Glutamatergic neuron (in vitro differentiated cells): ENCODE measurements at places on chromosomes 12 and 14.

GRCh38 chr12:58465418-58465817 lies 454.9 kb downstream of the LRIG3 start:
- DNase-seq = no peak

DNA sequence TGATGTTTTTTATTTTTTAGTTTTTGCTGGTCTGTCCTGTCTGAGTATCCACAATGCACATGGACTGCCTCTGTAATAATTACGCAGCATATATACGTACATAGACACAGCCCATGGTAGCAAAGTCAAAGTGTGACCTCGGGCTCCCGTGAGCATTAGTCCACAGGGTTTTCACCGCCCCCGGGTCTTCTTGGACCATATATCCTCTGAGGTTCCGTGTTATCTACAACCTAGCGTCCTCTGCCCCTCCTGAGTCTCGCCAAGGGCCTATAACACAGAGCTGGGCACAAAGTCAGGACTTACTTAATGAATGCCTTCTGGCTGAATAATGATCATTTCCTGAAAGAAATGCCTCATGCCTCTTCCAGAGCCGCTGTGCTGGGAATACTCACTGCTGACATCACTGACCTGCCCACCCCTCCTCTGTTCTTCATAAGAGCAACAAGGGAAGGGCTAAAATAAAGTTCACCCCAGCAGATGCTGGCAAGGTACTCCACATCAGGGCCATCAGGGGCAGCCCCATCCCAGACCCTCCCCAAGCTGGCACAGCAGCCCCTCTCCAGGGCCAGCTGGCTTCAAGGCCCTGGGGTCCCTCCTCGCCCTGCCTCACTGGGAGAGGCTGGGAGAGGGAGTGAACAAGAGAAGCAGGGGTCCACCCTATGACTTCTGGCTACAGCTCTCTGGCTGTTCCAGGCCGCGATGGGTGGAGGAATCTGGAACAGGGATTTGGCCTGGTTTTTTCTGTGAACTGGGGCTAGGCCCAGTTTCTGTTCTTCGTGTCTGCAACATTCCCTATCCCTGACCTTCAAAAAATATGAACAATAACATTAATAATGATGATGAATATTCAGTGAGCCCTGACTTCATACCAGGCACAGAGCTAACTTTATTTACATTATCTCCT lies 7.9 kb downstream of the HDAC7 start:
- no peak for DNase-seq

GRCh38 chr12:45469902-45470301 lies 254.0 kb downstream of the ANO6 start:
- DNase-seq = no peak

DNA sequence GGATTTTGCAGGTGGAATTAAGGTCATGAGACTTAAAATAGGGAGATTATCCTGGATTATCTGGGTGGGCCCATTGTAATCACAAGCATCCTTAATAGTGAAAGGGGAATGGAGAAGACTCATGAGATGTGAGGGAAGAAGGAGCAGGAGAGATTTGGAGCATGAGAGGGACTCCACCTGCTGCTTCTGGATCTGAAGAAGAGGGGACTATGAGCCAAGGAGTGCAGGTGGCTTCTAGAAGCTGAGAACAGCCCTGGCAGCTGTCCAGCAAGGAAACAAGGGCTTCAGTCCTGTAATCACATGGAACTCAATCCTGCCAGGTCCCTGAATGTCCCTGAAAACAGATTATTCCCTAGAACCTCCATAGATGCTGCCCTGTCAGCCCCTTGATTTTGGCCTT lies 67.8 kb downstream of the PELI2 start:
- DNase-seq = no peak

- DNase-seq = no peak
Measured at GRCh38 chr12:90233168-90234100, 524.8 kb upstream of the ATP2B1 start.

- DNase-seq = no peak
Measured at GRCh38 chr12:103586791-103587370, at the start of gene STAB2. TSS of gene STAB2 (plus strand) at chr12:103587273. CDS start at chr12:103587477, 204 bp downstream.

DNA sequence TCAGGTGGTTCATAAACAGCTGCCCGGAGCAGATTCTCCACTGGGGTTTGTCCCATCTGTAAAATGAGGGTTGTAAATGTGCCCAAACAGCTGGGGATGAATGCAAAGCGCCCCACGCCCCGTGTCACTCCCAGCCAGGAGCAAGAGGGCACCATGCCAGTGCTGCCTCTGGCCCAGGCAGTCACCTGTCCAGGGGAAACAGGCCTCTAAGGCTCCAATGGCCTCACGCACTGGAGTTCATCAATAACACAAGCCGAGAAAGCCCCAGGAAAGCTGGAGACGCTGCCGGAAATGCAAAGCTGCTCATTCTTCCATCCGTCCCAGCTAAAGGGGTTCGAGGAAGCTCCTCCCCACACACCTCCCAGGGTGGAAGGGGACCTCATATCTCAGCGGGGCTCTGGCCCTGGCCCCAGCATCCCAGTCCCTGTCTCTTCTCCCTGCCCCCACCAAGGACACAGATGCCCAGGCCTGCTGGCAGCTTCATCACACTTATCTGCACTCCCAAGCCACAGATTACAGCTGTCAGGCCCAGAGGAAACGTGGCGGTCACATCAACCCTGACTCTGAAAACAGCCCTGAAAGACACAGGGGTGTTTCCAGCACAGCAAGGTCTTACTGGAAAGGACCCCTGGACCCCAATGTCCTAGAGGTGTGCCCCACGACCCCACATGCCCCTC lies 21.5 kb downstream of the SCARB1 start:
- DNase-seq = no peak

- DNase-seq = no peak
Measured at GRCh38 chr12:80513211-80513610, 69.2 kb downstream of the PTPRQ start.

DNA sequence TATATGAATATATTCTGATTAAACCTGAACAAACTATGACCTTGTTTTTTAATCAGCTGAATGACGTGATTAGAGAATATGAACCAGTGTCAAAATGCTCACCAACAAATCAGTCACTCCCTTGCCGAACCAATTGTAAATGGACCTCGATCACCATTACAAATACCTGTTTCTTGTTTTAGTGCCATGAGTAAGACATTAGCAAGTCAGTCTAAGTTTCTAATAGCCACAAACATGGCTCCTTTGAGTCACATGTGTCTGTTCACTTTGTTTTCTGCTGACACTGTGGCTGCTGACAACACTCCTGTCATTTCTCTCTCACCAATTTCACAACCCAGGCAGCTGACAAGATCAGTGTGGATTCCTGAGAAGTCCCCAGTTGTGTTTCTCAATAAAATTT lies 286.2 kb upstream of the MDGA2 start:
- DNase-seq = no peak

DNA sequence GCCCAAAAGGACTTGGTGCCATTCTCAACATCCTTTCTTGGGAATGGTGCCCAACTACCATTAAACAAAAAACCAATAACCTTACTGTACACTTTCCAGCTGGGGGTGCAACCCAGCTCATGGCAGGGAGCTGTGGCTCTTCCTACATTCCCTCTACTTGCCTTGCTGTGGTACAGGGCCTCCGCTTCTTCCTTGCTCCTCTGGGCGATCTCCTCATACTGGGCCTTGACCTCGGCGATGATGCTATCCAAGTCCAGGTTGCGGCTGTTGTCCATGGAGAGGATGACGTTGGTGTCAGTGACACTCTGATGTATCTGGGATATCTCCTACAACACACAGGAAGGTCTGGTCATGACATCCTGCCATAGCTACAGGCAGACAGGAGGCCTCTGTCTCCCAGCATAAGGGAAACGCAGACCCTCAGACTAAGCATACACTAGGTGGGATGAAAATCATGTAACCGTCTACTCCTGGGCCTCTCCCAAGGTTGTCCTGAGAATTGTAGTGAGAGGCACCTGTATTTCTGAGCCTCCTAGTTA lies 3.9 kb downstream of the KRT2 start:
- no peak for DNase-seq

DNA sequence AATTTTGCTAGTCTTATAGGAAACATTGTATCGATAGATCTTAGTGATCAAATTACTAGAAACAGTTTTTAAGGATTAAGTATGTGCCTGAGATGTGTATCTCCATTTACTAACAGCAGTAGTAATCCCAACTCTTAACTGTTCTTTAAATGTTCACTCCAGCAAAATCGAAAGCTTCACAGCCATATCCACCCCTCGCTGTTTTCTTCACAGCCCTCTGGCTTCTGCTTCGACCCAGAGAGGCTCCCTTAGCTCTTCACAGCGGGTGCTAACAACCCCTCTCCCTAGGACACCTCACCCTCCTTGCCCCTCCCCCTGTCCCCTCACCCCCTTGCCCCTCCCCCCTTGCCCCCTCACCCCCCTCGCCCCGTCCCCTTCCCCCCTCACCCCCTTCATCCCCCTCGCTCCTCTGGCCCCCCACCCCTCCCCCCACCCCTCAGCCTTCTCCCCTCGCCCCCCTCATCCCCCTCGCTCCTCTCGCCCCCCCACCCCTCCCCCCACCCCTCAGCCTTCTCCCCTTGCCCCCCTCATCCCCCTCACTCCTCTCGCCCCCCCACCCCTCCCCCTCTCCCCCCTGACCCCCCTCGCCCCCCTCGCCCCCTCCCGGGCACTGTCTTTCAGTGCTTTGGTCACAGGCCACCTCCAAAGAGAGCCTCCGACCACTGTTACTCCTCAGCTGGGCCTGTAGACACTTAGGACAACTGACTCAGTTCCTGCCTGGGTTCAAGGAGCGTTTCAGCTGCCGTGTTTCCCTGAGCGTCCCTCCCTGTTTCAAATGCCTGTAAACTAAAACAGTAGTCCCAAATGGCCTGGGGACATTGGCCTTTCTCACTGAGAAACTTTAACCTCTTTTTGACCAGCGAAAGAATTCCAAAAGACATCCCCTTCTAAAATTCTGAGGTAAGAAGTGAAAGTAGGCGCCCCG lies 46.0 kb upstream of the DYNC1H1 start:
- DNase-seq = no peak

DNA sequence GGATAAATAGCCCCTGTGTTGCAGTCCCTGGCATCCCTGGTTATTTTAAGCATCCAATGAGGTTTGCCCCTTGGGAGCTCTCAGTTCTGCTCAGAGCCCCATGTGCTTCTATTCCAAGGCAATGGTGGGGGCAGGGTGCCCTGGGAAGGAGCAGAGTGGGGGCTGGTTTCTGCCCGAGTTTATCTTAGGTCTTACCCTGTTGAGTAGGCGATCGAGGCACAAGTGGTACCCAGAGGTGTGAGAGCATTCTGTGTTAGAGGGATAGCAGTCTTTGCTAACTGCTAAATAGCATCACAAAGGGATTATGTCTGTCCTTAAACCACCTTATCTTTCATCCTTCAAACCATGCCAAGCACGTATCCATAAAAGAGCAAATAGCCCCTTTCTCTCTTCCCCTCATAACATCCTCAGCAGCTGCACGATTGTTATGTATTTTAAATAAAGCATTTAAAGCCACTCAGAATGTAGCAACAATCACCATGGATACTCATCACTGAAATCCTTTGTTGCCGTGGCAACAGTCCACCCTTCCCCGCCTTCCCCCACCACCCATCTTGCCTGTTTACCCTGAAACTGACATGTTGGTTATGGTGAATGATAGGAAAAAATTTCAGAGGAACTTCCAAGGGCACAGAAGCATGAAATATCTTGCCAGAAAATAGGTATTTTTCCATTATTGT lies 139.3 kb downstream of the PTPN11 start:
- no peak for DNase-seq

DNA sequence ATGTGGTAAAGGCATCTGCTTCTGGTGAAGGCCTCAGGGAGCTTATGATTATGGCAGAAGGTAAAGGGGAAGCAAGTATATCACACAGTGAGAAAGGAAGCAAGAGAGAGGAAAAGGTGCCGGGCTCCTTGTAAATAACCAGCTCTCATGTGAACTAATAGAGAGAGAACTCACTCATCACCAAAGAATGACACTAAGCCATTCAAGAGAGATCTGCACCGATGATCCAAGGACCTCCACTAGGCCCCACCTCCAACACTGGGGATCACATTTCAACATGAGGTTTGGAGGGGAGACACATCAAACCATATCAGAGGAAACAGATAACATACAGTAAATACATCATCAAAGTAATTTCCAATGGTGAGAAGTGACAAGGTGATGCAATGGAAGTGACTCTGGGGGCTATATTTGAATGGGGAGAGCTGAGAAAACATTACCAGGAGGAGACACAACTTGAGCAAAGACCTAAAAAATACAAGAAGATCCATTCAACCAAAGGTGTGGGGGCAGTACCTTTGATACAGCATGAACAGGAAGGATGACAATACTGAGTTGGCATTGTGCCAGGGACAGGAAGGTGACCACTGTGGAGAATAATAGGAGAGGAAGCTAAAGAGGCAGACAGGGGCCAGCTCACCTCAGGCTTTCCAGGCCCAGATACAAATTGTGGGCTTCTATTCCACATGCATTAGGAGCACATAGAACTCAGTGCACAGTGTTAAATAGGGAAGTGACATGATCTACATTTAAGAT lies 134.4 kb upstream of the GRIP1 start:
- no peak for DNase-seq

GRCh38 chr12:123805173-123805572 lies 43.1 kb downstream of the DNAH10 start:
- peak; percentile 25 for DNase-seq
